ENCODE measurements at places on chromosomes 7 and 10.

- no peak for DNase-seq
Observed at GRCh38 chr10:96834120-96834519, 2.0 kb downstream of the LCOR start.

DNA sequence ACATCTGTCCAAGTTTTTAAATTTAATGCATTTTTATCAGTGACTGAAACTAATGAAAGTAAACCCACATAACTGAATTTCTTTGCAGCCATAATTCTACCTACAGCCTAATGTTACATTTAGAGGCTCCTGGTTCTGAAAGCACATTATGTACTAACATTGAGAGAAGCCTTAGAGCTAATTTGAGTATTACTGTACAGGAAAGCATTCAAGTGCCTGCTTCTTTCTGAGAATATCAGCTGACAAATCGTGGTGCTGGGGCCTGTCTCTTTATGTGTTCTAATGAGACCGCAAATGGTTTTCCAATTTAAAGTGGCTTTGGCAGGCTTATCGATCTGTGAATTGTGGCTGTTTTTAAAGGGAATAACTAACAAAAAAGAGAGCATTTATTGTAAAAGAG lies 32.3 kb upstream of the DGKB start:
- DNase-seq = peak; percentile 30

GRCh38 chr10:68562661-68563570 lies 2.8 kb downstream of the TET1 start:
- DNase-seq = no peak

GRCh38 chr7:131556053-131556908 lies at the start of gene PODXL:
PODXL (minus strand) TSS chr7:131556628; CDS start chr7:131556359, 269 bp downstream.
- DNase-seq = peak; percentile 26

GRCh38 chr10:102645388-102645740 lies 1.1 kb downstream of the TRIM8 start:
- no peak for DNase-seq

DNA sequence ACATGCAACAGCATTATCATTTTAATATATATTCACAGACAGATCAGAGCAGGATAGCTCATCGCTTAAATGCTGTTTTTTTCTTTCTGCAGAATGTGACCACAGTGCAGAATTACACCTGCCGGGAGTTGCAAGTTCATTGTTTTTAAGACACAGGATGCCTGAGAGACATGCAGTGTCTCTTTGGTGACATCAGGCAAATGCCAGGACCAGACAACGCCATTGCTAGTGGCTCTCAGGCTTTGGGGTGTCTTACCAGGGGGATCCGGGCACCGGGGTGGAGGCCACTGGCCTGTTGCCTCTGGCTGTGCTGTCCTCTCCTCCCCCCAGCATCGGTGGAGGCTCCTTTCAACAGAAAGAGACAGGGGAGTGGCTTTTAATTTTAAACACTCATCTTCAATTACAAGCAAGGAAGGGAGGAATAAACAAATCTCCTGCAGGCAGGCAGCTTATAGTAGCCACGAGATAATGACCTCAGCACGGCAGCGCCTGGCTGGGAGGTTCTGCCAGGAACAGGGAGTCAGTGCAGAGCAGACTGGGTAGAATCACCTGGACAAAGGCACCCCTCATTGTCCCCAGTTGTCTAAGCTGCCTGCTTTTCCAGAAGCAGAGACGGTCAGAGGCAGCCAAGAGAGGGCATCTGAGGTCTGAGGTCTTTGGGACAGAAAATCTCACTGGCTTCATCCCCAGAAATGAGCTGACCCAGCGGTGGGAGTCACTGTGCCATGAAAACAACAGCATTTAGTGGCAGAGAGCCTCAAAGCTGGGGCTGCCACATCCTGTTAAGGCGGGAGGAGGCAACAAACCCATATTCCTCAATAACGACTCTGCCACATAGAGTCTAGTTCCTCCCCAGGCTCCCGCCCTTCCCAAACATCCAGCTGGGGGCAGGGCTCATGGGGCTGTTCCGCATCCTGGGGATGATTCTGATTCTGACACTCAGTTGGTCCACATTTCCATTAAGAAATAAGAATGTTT lies 148.4 kb downstream of the TCERG1L start:
- DNase-seq = peak; percentile 31

DNA sequence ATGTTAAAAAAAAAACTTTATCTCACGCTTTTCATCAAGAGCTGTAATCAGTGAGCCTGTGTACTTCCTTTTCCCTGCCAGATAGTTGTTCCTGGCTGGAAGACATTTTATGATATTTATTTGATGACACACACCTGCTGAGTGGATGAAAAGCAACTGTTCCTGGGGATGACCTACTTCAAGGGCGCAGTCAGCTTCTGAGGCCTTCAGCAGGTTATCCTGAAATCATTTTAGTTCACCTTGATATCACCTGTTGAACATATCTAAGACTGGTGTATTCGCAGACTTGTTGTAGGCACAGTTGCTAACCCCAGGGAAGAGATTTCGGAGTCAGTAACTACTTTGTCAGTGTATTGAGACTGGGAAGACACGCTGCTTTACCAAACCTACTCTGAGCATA lies 234.5 kb upstream of the TCF7L2 start:
- no peak for DNase-seq

DNA sequence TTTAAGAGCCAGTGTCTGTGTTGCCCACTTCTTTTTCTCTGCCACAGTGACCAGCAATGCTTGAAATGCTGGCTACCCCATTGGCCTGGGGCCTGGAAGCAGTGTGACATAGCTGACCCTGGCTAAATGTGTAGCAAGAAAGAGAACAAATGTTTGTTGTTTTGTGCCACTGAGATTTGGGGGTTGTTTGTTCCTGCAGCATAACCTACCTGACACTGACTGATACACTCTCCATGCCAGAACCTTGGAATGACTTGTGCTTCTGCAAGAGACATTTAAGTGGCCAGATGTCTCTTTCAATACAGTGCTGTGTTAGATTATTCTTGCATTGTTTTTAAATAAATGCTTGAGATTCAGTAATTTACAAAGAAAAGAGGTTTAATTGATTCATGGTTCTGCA lies 411.5 kb downstream of the TYW1 start:
- no peak for DNase-seq

GRCh38 chr10:71081912-71082311 lies 130.5 kb upstream of the UNC5B start:
- no peak for DNase-seq

DNA sequence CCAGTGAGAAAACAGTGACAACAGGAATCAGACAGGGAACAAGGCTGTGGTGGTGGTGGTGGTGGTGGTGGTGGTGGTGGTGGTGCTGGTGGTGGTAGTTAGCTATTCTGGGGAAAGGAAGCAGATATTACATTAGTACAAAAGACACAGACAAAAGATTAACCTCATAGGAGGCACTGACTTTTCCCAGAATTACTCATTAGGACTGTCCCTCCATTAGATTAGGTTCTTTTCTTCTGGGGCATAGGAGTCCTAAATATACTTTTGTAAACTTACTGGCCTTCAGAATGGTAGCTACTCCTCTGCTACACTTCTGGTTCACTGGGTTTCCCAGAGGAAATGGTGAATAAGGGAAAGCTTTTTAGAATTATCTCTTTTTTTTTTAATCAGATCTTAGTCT lies 156.6 kb upstream of the SEMA3D start:
- no peak for DNase-seq

DNA sequence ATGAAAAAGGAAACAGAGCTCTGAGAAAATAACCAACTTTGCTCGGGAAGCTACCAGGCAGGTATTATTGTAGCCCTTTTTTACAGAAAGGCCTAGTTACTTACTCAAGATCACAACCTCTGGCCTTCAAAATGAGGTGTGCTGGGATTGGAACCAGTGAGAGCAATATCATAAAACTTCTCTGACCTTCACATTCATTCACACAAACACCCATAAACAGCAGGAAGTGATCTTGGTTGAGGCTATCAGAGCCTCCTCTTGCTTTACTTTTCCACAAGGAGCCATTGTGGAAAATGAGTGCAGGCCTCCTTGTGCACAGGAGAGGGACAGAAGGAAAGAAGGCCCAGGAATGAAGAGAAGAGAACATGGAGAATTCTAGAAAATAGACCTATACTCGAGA lies 204.5 kb upstream of the NPVF start:
- DNase-seq = no peak

DNA sequence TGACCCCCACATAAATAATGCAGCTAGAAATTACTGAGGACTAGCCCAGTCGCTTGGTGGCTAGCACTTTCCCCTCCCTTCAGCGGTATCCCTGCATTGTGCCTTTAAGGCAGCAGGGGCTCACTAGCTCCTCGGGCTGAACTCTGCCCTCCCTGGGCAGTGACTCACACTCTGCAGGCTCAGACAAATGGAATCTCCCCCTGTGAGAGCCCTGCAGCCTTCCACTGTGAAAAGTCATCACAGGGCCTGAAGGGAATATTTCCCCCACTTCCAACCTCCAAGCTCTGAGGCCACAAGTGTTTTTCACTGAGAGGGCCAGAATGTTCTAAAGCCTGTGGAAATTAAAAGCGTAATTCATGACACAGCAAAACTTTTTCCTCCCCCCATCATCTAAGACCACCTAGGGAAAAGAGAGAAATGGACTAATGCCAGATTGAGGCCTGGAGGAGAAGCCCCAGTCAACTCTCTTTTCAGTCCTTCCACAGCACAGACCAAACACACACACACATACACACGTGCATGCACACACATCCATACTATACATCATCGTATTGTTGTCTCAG lies 93.6 kb upstream of the COL1A2 start:
- no peak for DNase-seq

- DNase-seq = peak; percentile 18
Observed at GRCh38 chr7:33757563-33758165, 147.7 kb upstream of the BMPER start.

- no peak for DNase-seq
Observed at GRCh38 chr7:32489788-32490126, 423 bp downstream of the LSM5 start.

GRCh38 chr10:108060246-108060645 lies 895.7 kb upstream of the SORCS1 start:
- DNase-seq = no peak

- no peak for DNase-seq
Observed at GRCh38 chr7:55132890-55133551, 114.2 kb downstream of the EGFR start.

GRCh38 chr7:14242175-14242574 lies 252.7 kb upstream of the ETV1 start:
- DNase-seq = no peak

DNA sequence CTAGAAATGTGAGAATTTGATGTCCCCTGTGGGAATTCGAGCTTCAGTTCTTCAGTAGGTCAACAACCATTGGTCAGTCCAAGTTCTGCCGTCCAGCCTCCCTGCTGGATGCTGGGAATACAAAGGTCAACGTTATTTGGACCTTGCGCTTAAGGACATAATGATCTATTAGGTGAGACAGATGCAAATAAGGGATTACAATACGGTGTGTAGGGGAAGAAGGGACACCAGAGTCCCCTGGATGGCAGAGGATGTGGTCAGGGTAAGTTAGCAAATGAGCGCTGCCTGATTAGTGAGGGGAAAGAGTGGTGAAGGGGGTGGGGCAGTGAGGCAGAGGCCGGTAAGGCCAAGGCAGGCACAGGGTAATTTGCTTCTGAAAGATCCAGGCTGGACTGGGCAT lies 16.2 kb downstream of the CCNY start:
- DNase-seq = no peak

- DNase-seq = no peak
Observed at GRCh38 chr10:80909254-80909653, 371.6 kb downstream of the SH2D4B start.

DNA sequence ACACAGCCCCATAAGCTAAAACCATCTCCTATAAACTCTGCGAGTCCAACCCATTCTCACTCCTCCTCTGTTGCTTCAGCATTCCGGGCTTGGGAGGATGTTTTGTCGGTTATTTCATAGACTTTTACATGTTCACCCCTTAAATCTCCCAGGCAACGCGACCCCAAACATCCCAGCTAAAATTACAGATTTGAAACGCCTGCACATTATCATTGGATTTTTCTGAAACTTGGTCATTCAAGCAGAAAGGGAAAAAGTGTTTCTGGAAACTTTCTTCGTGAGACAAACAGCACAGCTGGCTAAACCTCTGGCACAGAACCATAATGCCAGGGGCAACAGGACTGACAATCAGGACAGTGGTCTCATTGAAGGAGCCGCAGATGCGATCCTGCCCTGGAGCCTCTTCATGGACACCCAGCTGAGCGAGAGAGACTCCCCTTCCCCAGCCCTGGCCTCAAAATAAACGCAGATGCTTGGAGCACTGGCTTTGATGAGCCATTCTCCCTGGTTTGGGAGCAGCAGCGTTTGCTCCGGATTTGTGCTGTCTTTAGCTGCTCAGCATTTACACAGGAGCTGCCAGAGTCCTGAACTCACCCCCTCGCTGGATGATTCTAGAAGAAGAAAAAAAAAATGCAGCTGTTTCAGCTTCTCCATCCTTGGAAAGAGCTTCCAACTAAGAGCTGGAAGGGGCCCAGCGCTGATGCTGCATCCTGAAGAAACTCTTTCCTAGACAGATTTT lies 30.1 kb downstream of the AFAP1L2 start:
- no peak for DNase-seq

- no peak for DNase-seq
Observed at GRCh38 chr10:44627591-44628354, 242.9 kb upstream of the CXCL12 start.

- no peak for DNase-seq
Observed at GRCh38 chr10:103899312-103899711, 18.7 kb downstream of the STN1 start.

- DNase-seq = no peak
Observed at GRCh38 chr7:113140956-113141355, 22.6 kb upstream of the SMIM30 start.

DNA sequence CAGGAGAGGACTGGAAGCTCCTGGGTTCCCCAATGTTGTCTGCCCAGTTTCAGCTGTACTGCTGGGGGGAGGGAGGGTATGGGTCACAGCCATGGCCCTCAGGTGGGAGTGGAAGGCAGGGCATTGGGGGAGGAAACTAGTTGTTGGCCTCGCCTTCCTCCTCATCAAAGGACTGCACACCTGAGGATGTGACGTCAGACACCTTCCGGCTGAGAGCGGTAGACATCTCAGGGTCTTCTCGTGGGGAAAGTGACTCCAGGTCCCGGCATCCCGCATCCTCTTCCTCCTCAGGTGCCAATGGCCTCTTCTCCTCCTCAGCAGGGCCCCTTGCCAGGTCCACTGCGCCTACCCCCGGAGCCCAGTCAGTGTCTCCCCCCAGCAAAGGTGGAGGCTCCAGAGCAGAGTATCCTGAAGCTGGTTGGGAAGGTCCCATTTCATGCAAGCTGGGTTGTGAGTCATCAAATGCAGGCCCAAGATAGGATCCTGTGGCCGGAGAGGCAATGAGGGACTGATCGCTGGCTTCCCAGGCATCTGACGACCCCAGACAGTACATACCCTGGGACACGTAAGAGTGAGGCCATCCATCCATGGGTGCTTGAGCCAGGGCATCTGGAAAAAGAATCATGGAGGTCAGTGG lies 6.0 kb downstream of the FAM131B start:
- DNase-seq = no peak

DNA sequence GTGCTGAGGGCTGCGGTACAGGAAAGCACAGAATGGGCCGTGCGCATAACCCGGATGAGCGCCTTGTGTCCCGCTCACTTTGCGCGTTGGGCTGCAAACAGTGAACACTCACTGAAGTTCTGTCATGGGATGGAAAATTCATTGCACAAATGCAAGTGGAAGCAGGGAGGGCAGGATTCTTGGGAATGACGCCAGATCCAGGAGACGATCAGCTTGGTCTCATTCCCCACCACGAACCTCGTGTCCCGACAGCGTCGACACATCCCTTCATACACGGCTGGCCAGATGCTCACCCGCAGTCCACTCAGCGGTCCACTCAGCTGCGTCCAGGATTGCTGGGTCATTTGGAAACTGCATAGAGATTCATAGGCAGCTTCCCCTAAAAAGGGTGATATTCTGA lies 607.1 kb downstream of the SDK1 start:
- no peak for DNase-seq

Measured in NCI-H1092 (cell line).